ENCODE measurements at places on chromosomes 3 and 15.

- DNase-seq: peak; percentile 60
Measured at GRCh38 chr15:40857601-40858341, 13.9 kb downstream of the SPINT1 start.

DNA sequence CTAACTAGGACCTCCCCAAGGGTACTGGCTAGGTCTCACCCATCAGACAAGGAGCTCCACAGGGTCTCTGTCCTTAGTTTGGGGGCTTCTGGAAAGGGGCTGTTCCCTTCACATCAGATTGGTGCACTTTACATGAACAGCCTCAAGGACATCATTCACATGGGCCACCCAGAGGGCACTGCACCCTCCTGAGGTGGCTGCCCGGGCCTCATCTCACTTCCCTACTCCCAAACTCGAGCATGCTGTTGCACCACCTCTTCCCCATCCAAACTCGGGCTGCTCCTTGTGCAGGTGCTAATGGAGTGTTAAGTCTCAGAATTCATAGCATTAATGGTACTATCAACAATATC lies 48.1 kb downstream of the RAB11A start:
- no peak for DNase-seq

GRCh38 chr3:186628756-186629155 lies 11.4 kb upstream of the FETUB start:
- no peak for DNase-seq

GRCh38 chr3:190307164-190307545 lies 15.1 kb downstream of the CLDN1 start:
- no peak for DNase-seq

DNA sequence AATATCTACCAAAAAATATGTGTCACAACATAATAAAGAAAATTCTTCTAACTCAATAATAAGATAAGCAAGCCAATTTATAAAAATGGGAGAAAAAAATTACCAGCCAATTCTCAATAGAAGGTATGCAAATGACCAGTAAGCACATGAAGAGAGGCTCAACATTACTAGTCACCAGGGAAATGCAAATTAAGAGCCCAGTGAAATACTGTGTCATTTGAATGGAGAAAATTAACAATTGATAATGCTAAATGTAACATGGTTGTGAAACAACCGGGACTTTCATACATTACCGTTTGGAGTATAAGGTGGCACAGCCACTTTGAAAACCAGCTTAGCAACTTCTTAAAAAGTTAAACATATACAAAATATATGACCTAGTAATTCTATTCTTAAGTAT lies 460.7 kb downstream of the IGSF11 start:
- no peak for DNase-seq

DNA sequence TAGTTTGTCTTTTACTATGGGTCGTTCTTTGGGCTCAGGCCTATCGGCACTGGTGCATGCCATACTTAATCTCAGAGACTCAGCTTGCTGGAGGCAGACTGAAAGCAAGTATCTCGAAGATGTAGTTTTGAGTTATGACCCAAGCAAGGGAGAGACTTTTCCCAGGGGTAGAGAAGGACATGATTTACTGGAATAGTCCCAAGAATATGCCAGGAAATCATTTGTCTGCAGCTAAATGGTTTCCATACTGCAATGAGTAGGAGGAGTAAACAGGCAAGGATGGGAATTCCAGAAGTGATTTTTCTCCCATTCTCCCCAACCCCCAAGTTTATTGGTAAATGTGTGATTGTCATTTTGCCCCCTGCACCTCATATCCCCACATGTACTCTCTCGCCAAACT lies 35.4 kb upstream of the LACTB start:
- DNase-seq: no peak

DNA sequence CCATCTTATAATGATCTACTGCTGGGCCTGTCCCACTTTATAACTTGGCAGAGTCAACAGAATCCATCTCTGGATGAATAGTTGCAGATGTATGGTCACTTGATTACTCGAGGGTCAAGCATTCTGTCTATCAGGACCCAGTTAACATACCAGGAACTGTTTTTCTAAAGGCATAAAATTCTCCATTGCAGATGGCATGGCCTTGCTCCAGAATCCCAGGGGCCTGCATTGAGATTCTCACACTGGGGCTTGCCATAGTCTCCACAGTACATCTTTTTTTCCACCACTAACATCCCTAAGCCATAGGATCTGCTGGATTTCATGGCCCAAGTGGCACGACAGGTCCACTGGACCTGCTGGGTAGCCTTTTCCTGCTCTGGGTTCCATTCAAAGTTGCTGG lies 68.5 kb upstream of the CACNA1D start:
- DNase-seq: no peak

- DNase-seq: no peak
Measured at GRCh38 chr15:99054025-99054387, 46.4 kb upstream of the PGPEP1L start.

GRCh38 chr3:113275258-113275556 lies 63.9 kb downstream of the BOC start:
- DNase-seq: no peak

- DNase-seq: no peak
Measured at GRCh38 chr15:83998486-83998885, 237.1 kb upstream of the GOLGA6L4 start.

DNA sequence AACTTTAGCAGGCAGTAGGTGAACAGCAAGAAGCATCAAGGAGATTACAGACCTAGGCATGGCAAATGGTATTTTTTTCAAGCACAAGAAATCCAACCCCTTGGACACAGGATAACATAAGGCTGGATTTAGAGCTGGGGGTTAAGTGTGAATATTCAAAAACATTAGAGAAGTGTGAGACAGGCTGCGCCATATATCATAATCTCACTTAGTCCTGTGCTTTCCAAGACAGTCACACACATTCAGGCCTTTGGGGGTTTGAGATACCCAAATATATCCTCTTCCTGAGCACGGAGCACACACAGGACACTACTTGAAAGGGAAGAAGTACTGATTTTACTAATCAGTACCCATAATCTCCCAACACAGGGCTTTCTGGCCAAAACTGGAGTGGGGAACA lies 83.0 kb upstream of the CLDN18 start:
- DNase-seq: no peak

GRCh38 chr3:15979900-15980299 lies 182.1 kb upstream of the ANKRD28 start:
- no peak for DNase-seq

- DNase-seq: no peak
Measured at GRCh38 chr3:44414517-44415090, 62.9 kb downstream of the ZNF445 start.

GRCh38 chr15:49255966-49256759 lies 86.1 kb downstream of the GALK2 start:
- DNase-seq: no peak

GRCh38 chr3:47266709-47267489 lies 15.7 kb downstream of the KIF9 start:
- DNase-seq: peak; percentile 41

- no peak for DNase-seq
Measured at GRCh38 chr15:96360581-96361308, 30.2 kb downstream of the NR2F2 start.

- no peak for DNase-seq
Measured at GRCh38 chr3:188845514-188845913, 326.3 kb upstream of the TPRG1 start.

- DNase-seq: no peak
Measured at GRCh38 chr15:85616549-85617110, 178.1 kb downstream of the KLHL25 start.

- no peak for DNase-seq
Measured at GRCh38 chr3:129624347-129625071, 18.0 kb upstream of the PLXND1 start.

- no peak for DNase-seq
Measured at GRCh38 chr3:197302696-197303341, 4.4 kb upstream of the DLG1 start.

- no peak for DNase-seq
Measured at GRCh38 chr3:126460381-126460780, 15.3 kb downstream of the ZXDC start.

- DNase-seq: no peak
Measured at GRCh38 chr3:99895703-99896441, 78.2 kb downstream of the CMSS1 start.

- no peak for DNase-seq
Measured at GRCh38 chr3:194296454-194297263, 54.5 kb downstream of the CPN2 start.

- no peak for DNase-seq
Measured at GRCh38 chr15:33209575-33210481, 15.3 kb upstream of the FMN1 start.

GRCh38 chr3:127961963-127962362 lies 46.9 kb downstream of the KBTBD12 start:
- DNase-seq: no peak
